ENCODE measurements at places on chromosomes 13 and 19. TPM values are rescaled to one million over a fixed set of nuclear protein-coding genes. Genes with fewer than 3 reads are reported as not detected.

- DNase-seq, result peak; percentile 71
Measured at GRCh38 chr13:90485436-90485835, 862.1 kb upstream of the MIR17HG start.

DNA sequence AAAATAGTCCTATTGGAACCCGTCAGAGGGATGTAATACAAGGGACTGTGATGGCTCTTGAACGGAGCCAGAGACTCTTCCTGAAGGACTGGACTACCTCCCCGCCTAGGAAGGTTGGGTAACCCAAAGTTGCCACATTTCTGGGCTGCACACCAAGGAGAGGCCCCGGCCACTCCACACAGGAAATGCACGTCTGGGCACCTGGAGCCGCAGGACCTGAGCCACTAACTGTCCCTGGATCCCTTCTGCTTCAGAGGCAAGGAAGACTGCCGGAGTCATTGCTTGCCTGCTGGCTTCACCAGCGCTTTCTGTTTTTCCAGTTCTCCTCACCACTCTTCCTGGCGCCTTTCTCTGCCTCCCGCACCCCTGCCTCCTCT lies 1.2 kb upstream of the FLT1 start:
- DNase-seq, result no peak

DNA sequence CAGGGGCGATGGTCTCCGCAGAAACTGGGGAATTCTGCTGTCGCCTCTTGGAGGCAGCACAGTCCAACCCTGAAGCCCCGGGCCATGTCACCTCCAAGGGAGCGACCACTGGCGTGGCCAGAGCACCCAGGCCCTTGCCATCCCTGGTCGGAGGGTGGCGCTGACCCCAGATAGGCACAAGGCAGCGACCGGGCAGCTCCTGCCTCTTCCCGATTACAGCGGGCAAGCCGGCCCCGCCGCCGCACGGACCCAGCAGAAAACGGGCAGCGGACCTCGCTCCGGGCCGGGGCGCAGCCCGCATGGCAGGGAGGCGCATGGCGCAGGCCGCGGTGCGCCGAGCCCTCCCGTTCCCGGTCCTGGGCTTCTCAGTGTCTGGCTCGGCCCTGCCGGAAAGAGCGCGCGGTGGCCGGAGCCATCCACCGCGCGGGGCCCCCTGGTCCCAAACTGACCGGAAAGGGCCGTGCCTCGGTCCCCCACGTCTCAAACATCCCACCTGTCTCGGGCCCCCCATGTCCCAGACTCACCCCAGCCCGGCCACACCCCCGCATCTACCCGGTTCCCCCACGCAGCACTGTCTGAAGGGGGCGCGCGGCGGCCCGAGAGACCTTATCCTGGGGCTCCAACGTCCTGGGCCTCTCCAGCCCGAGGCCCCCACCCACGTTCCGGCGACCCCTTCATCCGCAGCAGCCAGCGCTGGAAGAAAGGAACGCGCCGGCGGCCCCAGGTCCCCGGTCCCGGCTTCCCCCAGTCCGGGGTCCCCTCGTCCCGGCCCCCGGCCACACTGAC lies 727 bp downstream of the CERS1 start:
- DNase-seq, result no peak

GRCh38 chr13:30303269-30303668 lies 4.1 kb downstream of the KATNAL1 start:
- no peak for DNase-seq

DNA sequence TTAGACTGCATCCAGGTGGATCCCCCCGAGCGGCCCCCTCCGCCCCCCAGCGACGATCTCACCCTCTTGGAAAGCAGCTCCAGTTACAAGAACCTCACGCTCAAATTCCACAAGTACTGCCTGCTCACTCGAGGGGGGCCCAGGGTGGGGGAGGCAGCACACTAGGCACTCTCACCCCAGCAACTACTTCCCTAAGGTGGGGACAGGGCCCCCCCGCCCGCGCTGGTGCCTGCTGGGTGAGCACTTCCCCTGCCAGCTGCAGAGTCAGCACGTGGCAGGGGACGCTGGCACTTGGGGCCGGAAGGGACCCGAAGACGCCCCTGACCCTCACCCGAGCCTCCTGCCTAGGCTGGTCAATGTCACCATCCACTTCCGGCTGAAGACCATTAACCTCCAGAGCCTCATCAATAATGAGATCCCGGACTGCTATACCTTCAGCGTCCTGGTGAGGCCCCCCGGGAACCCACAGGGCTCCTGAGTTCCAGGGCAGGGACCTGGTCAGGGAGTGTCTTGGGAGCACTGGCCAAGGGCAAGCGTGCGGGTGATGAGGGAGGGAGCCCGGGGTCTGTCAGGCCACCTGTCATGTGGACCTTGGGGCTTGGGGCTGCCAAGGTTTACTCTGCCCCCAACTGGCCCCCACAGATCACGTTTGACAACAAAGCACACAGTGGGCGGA lies 5.2 kb downstream of the MCOLN1 start:
- DNase-seq, result no peak

- no peak for DNase-seq
Measured at GRCh38 chr19:18021121-18021755, 13.3 kb downstream of the ARRDC2 start.

LAIR1 gene
- 1.0 TPM for total RNA-seq

ANGPTL4 gene
- total RNA-seq, result 22.4 TPM

ZNF527 gene
- 3.4 TPM for total RNA-seq

SLC25A30 gene
- 9.7 TPM for total RNA-seq
